Activated naive CD4-positive, alpha-beta T cell treated with anti-CD3 and anti-CD28 coated beads, Interleukin-2, amount 50 U/mL, for 72 hours (primary cell): ENCODE measurements at places on chromosomes 12 and 14.

GRCh38 chr14:103220982-103221641 is 97.9 kb downstream of the TNFAIP2 start:
- DNase-seq = no peak

DNA sequence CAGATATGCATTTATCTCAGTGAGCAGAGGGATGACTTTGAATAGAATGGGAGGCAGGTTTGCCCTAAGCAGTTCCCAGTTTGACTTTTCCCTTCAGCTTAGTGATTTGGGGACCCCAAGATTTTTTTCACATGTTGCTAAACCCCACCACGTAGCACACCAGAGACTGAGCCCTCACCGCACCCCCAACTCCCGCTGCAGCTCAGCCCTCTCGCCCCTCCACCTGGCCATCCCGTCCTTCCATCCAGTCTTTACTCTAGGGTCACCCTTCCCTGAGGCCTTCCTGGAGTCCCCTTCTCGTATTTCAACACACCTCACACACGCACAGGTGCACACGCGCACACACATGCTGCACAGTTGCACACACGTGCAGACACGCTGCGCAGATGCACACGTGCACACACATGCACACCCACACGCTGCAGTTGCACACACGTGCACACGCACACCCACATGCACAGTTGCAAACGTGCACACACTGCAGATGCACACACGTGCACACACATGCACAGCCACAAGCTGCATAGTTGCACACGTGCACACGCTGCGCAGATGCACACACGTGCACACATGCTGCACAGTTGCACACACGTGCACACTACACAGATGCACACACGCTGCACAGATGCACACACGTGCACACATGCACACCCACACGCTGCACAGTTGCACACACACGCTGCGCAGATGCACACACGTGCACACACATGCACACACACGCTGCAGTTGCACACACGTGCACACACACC is 30.0 kb downstream of the HSP90AA1 start:
- no peak for DNase-seq

- DNase-seq = no peak
Observed at GRCh38 chr12:28390206-28390605, 199.9 kb downstream of the CCDC91 start.

- DNase-seq = no peak
Observed at GRCh38 chr14:91477388-91477787, 32.7 kb downstream of the PPP4R3A start.

- DNase-seq = peak; percentile 21
Observed at GRCh38 chr14:68791078-68791901, 1.6 kb downstream of the ZFP36L1 start.

DNA sequence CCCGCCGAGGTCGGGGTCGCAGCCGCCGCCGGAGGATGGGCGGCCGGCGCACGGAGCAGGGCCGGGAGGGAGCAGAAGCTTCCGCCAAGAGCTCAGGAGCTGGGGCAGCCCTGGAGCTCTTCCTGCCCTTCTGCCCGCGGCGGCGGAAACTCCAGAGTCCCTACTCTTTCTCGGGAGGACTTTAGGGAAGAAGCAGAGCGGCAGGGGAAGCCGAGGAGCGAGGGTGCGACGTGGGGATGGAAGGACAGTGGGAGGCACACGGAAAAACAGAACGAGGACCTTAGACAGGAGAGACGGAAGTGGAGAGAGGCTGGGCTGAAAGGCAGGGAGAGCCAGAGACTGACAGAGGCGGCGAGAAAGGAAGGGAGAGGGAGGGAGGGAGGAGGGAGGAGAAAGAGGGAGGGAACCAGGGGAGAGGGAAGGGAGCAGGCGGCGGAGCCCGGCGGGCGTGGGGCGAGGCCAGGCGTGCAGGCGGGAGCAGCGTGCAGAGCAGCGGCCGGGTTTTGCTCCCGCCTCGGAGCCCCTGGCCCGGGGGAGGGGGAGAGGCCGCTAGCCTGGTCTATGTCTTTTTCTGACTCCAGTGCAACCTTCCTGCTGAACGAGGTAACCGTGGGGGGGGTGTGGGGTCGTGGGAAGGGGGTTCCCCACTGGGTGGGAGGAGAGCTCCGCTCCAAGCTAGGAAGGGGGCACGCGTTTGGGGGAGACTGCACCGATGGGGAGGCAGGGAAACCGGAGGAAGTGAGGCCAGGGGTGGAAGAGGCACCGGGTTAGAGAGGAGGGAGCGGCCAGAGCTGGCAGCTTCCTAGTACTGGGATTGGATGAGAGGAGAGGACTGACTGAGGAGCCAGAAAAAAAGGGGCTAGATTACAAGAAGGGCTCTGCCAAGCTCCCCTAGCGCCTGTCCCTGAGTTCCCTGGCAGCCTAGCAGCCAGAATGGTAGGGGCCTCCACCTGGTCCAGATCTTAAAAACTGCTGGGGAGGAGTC is 2.9 kb upstream of the CACNB3 start:
- DNase-seq = peak; percentile 60

DNA sequence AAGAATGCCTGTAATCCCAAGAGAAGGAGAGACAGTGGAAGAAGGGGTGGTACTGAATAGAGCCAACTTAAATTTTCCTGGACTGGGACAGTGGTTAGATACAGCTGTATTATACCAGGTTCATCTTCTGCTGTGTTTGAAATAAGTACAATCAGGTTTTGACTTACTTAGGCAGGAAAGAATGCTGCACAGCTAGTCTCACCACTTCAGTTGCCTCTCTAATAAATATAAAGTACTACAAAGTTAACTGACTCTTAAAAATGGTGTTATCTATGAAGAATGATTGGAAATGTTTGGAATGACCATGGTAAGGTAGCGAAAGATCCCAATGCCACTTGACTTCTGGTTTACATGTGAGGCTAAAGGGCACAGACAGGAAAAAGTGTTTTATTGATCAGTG is 652.1 kb downstream of the NOVA1 start:
- no peak for DNase-seq

DNA sequence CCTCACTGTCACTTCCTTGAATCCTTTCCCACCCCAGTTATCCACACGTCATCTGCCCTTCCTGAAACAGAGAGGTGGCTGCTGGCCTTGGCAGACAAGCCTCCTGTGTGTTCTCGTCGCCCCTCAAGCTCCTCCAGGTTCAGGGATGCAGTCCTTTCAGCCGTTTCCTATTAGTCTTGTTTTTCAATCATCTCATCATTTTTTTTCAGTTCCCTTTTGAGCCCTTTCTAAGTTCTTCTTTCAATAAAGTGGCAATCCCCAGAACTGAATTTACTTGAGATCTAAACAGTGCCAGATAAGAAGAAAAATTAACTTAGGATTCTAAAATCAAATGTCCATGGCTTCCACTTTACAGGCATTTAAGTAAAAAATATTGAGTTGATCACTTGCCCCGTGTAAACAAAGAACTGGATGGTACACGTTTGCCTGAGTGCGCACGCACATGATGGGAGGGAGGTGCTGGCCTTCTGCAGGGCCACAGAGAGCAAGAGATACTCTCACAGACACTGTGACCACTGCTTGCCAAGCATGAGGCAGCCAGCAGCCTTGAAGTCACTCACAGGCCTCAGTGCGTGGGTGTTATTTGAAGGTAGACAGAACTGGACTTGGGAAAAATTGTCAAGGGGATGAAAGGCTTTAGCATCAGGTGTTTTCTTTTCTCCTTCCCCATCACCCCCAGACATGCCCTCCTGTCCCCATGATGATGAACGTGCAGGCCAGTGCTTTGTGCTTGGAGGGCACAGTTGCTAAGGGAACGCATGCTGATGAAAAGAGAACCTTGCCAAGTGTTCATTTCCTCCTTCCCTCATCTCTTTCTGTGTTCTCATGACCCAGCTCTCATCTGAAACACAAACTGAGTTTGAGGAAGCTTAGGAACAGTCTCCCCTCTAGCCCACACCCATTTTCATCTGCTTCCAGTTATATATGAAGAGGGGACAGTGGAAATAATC is 408.3 kb downstream of the EGLN3 start:
- no peak for DNase-seq

- DNase-seq = no peak
Observed at GRCh38 chr14:51539571-51540037, 112.1 kb upstream of the FRMD6 start.

DNA sequence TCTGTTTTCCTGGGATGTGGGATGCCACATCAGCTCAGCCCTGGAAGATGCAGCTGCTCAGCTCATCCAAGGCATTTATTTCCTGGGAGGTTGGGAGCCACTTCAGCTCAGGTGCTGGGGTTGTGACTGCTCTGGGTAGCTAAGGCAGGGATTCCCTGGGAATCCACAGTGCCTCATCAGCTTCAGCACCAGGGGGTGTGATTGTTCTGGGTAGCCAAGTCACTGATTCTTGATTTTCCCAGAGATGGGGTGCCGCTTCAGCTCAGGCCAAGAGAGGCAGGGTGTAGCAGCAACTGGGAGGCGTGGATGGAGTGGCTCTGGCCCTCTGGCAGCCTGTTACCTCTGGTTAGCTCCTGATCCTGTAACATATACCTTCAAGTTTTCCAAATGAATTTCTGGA is 81.3 kb upstream of the PRMT8 start:
- no peak for DNase-seq

GRCh38 chr12:3207175-3207574 is 130.0 kb downstream of the TSPAN9 start:
- DNase-seq = no peak

DNA sequence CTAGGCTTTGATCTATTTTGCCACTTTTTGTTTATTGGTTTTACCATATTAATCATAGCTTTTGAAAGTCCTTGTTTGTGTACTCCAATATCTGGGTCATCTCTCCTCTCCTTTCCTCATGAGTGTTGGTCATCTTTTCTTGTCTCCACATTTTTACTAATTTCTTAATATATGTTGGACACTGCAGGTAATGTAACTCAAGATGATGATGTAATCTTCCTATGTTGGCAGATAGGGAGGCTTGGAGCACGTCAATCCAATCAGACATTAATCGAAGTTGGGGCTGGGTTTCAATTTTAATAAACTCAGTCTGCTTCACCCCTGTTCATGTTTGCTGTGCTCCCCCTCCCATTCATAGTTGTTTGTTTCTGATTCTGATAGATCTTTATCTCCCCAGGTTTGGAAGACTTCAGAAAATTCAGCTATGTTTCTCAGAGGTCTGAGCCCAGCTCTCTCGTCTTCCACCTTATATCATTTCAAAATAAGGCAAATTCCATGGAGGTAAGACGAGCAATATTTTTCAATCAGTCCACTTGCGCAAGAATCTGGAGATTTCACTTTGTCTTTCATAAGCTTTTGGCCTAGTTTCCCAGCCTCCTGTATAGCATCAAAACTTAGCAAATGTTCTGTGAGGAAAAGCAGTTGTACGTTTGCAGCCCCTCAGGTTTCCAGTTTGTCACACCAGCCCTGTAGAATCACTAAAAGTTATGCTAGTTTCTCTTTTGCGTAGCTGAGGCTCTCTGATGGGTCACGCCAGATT is 504.1 kb downstream of the TMTC2 start:
- no peak for DNase-seq

- no peak for DNase-seq
Observed at GRCh38 chr12:4915752-4916151, 6.0 kb downstream of the KCNA1 start.

GRCh38 chr12:17110316-17110715 is 504.4 kb upstream of the LMO3 start:
- no peak for DNase-seq
